ENCODE measurements at places on chromosomes 16 and 17.

DNA sequence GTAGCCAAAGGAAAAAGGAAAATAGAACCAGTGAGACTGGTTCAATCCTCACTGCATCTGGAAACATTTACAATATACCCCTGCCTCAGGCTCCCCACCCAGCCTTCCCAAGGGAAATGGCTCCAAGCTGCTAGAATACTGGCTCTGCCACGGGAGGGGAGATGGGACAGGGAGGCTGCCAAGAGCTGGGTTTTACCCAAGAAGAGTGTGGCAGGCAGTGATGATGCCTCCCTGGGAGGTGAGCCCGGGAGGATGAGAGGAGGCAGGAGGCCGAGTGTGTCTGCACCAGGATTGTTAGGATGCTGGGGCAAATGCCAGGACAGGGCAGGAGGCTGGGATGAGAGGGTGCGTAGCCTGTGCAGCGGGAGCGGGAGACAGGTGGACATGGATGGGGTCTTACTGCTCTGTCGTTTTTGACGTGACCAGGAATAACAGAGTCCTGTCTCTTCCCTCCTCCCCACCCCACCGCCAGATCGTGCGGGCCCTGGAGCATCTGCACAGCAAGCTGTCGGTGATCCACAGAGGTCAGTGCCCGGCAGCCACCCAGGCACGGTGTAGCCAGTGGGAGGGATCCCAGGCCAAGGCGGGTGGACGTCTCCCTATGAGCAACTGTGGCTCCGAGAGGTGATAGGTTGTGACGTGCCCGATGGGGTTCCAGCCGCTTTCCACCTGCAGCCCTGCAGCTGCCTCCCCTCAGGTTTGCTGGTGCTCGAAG, 18.4 kb downstream of the MAP2K3 start:
- H3K27ac ChIP-seq = no peak overlapping the region
- H3K27me3 ChIP-seq = no peaks in the 10 kb centered on the region
- peaks cover 73% of the 10 kb centered on the region for H3K36me3 ChIP-seq
- no peak for DNase-seq

- DNase-seq = no peak
- H3K4me1 ChIP-seq = no peaks in the 10 kb centered on the region
- peaks cover 19% of the 10 kb centered on the region for H3K36me3 ChIP-seq
- no peak overlapping the region for H3K27ac ChIP-seq
These were observed 54.0 kb downstream of the PGS1 start for GRCh38 chr17:78432226-78433012.

- H3K27ac ChIP-seq = no peak overlapping the region
- H3K27me3 ChIP-seq = no peaks in the 10 kb centered on the region
- H3K36me3 ChIP-seq = no peaks in the 10 kb centered on the region
- no peaks in the 10 kb centered on the region for H3K4me1 ChIP-seq
These were observed 110.5 kb downstream of the SDK2 start for GRCh38 chr17:73533781-73534180.

DNA sequence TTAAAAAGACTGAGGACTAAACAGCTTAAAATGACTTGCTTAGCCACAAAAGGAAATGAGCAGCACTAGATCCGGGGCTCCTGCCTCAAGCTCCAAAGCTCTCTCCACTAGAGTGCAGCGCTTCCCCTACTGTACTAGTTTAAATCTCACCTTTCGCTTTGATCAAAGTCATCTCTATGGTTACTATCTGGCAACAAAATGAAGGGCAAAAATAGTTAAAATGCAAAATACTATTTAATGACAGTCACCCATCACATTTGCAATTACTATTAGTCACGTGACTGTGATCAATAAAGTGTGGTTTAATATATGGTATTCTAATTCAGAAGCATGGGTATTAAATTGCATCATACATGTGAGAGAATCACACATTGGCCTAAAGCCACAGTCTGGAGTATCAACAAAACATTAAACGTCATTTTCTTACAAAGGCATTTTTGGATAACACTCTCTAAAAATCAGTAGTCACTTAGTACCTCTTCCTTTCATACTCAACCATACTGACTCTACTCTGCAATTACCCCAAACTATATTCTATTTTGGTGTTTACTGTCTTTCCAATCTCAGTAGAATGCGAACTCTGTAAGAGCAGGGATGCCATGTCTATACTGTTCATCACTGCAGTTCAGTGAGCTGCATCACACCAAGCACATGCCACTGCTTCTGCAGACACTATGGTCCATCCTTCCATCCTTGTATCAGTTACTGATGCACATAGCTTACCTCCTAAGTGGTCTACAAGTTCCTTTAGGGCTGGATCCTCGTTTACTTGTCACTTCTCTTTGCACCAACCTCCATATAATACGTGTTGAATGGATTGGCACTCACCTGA, 6.2 kb downstream of the PSMD12 start:
- no peak overlapping the region for H3K4me3 ChIP-seq
- peaks cover 54% of the 10 kb centered on the region for H3K4me1 ChIP-seq
- peaks cover 74% of the 10 kb centered on the region for H3K36me3 ChIP-seq
- peak overlapping the region; percentile 51 for H3K27ac ChIP-seq
- DNase-seq = peak; percentile 51
- no peaks in the 10 kb centered on the region for H3K27me3 ChIP-seq

DNA sequence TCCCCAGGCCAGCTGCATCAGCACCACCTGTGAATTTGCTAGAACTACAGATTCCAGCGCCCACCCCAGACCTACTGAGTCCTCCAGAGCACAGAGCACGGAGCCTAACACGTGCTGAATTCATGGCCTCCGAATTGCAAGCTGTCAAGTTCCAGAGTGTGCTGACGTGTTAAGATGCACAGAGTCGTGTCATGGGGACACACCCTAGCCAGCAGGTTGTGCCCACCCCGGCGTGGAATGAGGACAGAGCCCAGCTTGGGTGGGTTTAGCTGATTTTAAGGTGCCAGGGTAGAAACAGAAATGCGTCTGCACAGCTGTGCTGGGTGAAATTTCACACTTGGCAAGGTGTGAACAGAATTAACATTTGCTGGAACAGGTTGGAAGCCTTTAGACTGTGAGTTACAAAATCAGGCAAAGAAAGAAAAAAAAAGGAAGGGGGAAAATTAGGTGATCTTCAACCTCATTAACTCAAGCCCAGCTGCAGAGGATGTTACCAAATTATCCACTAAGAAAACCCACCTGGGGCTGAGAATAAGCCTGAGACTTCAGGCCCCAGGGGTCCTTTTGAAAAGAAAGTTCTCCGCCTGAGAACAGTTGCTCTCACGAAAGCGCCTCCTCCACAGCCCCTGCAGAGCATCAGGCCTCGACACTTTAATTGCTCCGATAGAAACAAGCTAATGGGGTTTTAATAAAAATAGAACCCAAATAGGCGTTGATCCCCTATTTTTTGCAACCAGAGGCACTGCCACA, 27.1 kb downstream of the GINS3 start:
- no peak overlapping the region for H3K4me3 ChIP-seq
- H3K27ac ChIP-seq = no peak overlapping the region
- H3K27me3 ChIP-seq = peaks cover 9% of the 10 kb centered on the region
- H3K4me1 ChIP-seq = no peaks in the 10 kb centered on the region
- DNase-seq = no peak
